Stimulated activated naive CD4-positive, alpha-beta T cell (primary cell): ENCODE measurements at places on chromosomes 3 and 15.

- no peak for DNase-seq
These were observed 139.7 kb downstream of the TUSC7 start for GRCh38 chr3:116849261-116849688.

- DNase-seq = no peak
These were observed 78.6 kb downstream of the TRIM42 start for GRCh38 chr3:140756240-140757016.

GRCh38 chr3:12773030-12773709 is 14.1 kb upstream of the TMEM40 start:
- DNase-seq = no peak

DNA sequence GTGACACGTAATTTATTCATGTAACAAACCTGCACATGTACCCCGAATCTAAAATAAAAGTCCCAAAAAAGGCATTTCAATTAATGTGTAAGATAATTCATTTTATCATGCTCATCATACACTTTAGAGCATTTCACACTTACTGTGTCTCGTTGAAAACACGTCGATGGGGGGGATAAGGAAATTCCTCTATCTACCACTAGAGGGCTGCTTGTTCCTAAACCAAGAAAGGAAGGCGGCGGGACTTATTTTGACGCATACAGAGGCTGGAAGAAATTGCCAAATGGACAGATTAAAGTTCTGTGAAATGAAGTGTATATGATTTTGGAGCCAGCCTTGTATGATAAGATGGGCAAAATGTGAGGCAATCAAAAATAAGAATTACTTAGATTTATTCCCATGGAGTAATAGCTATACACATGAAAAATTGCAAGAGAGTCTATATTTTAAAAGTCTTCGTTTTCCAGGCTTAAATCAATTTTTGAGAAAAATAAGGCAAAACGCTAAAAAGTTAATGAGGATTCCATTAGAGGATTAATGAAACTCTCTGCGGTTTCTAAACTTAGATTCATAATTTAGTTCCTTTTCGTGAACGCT is 346.8 kb downstream of the CNTN3 start:
- DNase-seq = peak; percentile 1

DNA sequence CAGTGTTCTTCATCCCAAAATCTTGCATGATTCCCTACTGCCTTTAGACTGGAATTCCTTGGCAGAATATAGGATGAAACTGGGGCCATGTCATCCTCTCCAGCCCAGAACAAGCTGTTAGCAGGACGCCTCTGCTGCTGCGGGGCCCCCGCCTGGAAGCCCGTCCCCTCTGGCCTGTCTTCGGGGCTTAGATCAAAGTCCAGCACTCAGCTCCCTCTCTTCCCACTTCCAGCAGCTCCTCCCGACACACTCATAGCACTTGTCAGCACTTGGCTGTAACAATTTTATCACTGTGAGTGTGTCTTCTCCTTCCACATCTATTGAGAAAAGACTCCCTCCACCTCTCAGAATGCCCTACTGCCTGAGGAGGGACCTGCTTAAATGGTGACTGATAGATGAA is 112.0 kb upstream of the HACD2 start:
- no peak for DNase-seq

- no peak for DNase-seq
These were observed 118.5 kb downstream of the SEC22A start for GRCh38 chr3:123320221-123320620.

DNA sequence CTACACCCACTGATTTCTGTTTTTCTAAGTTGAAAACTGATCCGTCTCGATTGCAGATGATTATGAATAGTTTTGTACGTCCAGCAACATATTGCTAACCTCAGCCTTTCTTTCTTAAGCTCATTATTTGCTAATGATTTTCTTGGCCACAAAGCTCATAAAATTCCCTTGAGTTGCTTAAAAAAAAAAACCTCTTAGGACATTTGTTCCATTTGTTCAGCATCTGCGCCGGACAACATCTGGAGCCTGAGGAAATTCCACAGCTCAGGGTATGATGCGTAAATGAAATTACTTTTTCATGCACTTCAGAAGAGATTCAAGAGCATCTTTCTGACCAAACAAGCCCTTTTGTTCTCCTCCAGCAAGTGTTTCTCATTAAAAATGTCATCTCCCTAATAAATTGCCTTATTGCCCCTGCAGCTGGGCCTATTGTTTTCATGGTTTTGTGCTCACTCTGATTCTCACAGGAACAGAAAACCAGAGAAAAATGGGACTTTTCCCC is 249.1 kb upstream of the MCTP2 start:
- no peak for DNase-seq

DNA sequence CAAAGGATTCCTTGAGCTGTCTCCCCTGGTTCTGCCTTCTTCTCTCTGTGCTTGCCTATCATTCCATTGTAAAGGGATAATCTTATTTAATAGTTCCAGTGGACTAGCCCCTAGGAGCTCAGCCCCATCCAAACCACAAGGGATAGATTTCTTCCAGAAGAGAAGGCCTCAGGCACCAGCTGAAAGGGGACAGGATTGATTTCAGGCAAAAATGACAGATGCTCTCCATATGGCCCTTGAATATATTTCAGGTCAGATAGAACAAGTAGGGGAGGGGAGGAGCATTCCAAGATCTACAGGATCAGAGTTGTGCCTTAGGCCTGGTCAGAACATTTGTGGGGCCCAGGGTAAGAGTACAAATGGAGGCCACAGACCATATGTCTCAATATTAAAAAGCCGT is 85.3 kb downstream of the RPLP1 start:
- no peak for DNase-seq

GRCh38 chr3:98532709-98533571 is 1.2 kb downstream of the GPR15 start:
- no peak for DNase-seq

DNA sequence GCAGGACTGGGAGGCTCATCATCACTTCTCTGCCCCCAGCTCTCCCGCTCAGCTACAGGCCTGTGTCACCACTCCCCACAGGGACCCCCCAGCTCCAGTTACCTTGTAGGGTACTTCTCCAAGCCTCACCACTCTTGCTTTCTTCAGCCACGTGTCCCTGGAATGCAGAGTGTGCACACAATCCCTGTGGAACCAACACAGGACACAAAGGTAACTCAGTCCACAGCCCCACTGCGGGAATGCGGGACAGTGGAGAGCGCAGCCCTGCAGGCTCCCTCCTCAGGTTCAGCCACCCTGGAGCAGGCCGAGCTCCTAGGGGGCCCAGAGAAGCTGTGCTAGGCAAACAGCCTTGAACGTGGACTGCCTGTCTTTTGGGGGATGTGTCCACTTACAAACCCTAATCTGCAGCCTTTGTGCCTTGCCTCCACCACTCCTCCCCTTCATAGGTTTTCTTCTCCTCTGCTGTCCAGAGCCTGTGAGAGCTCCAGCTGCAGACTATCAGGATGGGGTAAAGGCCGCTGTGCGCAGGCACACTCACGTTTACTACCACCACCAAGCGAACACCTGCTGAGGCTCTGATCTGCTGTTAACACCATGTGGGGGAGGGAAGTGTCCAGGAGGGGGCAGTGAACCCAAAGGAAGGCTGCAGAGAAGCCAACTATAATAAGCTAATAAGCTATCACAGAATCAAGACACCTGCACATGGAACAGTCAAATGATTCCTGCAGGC is 26.0 kb downstream of the XPC start:
- DNase-seq = no peak

- DNase-seq = no peak
These were observed 241.2 kb downstream of the FEZF2 start for GRCh38 chr3:62132027-62132602.

GRCh38 chr3:78734048-78734637 is 1033.7 kb downstream of the ROBO1 start:
- DNase-seq = no peak

DNA sequence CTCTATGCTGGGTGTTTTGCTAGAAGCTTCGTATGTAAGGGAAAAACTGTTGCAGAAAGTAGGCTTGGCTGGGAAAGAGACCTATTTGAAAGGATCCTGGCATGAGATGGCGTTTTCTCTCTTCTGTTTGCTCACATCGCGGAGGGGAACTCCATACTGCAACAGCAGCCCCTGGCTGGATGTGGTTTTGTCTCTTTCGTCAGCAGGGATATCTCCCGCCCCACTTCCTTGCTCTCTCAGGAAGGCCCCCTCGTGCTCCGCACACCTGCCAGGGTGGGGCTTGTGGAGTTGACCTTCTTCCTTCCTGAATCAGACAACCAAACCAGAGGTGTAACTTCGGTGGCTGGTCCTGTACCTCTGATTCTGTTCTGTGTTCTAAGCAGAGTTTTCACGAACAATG is 26.4 kb upstream of the MYZAP start:
- peak; percentile 21 for DNase-seq

- DNase-seq = no peak
These were observed 192.2 kb upstream of the THRB start for GRCh38 chr3:24686808-24687207.

DNA sequence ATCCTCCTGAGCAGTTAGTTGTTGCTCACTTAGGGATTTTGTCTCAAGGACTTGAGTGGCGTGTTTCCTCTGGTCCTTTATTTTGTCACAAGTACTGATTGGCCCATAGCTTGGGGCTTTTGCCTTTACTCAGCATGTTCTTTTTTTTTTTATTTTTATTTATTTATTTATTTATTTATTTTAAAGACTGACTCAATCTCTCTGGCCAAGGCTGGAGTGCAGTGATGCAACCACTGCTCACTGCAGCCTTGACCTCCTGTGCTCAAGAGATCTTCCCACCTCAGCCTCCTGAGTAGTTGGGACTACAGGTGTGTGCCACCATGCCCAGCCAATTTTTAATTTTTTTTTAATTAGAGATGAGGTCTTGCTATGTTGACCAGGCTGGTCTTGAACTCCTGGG is 223.9 kb upstream of the TPM1 start:
- no peak for DNase-seq

GRCh38 chr3:176867681-176868663 is 329.3 kb downstream of the TBL1XR1 start:
- no peak for DNase-seq
